Aorta (tissue), 5 donors: ENCODE measurements at places on chromosomes 3 and 15. TPM values are rescaled to one million over a fixed set of nuclear protein-coding genes. Genes with fewer than 3 reads are reported as not detected.

LYZL4 gene
- total RNA-seq, result not detected

MAP3K13 gene
- 28.7 TPM for total RNA-seq

CPA3 gene
- total RNA-seq, result 5.6 TPM

ANKDD1A gene
- total RNA-seq, result 22.3 TPM

SUCNR1 gene
- total RNA-seq, result 1.4 TPM

SEMA3B gene
- total RNA-seq, result 57.4 TPM

CFAP91 gene
- 3.7 TPM for total RNA-seq

DNA sequence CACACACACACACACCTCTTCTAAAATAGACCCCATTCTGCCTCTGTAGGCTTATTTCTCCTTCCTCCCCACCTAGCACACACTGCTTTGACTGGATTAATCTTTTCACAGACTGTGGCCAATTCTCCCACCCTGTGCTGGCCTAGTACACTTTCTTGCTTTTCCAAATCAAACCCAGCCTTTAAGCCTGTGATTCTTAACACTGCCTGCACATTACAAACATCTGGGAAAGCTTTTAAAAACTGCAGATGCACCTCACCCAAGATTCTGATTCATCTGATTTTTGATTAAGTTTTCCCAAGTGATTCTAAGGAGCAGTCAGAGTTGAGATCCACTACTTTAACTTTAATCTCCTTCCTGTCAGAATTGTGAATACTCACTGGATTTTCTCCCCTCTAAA lies 12.8 kb downstream of the CSNK1G1 start:
- DNase-seq, result no peak

DNA sequence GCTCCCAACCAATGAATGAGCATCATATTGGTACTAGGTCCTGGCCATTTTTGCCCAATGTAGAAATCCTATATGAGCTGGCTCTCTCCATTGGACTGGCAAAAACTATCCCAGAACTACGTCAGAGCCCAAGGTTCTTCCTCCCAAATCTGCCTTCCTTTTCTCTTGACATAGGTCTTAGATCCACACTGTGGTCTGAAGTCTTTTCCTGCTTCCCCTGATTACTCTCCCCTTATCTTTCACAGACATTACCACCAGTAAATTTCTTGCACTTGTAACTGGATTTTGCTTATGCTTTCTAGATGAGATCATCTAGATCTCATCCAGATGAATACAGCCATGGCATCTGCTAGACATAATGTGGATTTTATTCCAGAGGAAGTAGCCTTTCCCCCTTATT lies 141.2 kb upstream of the GADL1 start:
- DNase-seq, result no peak

DNA sequence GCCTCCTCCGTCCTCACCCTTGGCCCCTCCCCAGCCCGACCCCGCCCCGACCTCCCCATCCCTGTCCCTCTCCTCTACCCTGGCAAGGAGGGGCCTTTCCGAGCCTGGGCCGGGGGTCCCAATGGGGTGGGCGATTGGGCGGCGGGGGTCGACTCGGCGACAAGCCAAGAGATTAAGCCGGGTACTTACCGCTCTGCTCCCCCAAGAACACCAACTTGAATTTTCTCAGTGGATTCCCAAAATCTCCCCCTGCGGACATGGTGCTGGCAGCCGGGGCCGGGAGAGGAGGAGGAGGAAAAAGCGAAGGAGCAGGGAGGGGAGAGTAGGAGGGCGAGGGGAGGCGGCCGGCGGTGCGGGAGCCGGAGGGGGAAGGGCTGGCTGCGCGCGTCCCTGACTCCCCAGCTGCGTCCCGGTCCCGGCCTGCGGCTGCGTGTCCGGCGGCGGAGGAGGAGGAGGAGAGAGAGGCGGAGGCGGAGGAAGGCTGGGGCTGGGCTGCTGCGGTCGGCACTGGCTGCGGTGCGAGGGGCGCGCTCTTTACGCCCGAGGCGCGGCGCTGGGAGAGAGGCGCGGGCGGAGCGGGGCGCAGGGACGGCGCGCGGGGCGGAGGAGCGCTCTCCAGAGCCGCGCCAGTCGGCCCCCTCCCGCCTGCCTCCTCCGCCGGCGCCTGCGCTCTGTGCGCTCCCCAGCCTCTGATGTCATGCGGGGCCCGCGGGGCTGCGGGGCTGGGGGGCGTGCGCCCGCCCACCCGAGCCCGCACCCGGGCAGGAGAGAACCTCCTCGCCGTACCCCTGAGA lies at the start of gene RAB6B:
Gene RAB6B (minus strand): TSS at position 675 of the 794 bp plus-strand sequence. CDS start 416 bp downstream, at position 259.
- peak; percentile 54 for DNase-seq

DNA sequence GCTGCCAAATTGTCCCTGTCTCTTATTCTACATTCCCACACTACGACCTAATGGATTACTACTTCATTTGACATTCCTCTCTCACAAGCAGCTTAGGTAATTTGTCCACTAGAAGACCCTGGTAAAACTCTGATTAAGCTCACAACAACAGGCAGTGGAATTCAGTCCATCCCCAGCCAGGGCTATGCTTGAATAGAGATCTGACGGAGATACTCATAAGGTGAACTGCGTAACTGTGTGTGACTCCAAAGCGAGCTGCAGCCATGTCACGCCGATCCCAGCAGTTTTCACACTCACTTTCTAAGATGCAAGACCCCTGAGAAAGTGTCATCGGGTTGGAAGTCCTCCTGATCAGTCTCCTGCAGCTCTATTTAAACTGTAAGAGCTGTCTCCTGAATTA lies 25.7 kb upstream of the ROBO2 start:
- DNase-seq, result no peak

DNA sequence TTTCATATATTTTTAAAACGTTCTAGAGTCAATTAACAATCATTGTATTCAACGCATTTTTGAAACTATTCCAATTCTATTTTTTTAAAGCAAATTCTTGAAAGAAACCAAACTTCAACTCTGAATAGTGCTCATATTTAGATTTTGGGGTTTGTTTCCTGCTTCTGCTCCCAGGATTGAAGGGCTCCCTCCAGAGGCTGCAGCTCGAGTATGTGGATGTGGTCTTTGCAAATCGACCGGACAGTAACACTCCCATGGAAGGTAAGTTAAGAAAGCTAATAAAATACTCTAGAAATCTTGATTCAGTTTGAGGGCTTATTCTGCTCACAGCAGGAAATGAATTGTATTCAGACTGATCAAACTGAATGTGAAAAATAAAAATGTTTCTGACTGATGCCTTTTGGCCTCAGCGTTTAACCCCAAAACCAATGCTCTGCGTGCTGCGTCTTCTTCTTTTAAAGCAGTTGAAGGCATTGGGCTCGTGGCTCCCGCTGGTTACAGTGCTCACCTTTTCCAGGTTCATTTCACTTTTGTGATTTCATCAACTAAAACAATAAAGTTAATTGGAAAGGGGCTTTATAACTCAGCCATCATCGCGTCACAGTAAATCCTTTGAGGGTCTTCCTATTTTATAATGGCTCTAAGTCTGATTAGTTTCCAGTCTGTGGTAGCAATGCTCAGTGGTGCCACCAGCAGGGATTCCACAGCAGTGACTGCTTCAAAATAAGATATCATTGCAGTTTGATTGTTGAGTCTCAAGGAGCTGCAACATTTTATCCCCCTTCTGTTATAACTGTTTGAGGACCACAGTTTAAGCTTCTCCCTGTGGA lies 80.1 kb downstream of the SSR3 start:
- no peak for DNase-seq

DNA sequence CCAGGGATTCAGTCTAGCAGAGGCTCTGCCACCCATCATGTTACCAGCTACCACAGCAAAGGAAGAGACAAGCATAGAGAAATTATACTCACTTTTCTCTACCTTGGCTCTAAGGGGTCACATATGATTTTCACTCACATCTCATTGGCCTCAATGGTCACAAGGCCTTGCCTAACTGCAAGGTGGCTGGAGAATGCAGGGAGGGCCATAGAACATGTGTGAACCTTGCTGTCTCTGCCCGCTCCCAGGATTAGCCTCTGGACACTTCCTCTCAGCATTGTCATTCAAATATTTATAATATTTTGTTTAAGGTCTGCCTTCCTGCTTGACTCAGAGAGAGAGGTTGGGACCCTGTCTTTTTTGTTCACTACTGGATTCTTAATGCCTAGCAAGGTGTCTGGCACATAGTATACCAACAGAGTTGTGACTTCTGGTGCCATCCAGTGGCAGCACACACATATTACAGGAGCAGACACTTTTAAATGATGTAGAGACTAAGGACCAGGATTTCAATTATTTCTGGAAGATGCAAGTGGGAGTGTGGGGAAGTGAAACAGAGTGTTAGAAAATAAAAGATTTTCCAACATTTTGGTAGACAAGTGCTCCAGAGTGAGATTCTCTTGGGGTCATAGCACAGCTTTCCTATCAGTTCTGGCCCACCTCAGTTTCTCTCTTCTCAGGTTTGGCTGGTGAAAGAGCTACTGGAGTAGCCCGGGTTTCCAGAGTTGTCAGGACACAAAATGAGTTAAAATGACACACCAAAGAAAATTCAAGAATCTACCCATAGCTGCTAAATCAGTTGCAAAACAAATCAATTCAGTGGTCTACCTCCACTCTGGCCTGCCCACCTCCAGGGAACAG lies 119.0 kb upstream of the RASGRP1 start:
- DNase-seq, result peak; percentile 65

DNA sequence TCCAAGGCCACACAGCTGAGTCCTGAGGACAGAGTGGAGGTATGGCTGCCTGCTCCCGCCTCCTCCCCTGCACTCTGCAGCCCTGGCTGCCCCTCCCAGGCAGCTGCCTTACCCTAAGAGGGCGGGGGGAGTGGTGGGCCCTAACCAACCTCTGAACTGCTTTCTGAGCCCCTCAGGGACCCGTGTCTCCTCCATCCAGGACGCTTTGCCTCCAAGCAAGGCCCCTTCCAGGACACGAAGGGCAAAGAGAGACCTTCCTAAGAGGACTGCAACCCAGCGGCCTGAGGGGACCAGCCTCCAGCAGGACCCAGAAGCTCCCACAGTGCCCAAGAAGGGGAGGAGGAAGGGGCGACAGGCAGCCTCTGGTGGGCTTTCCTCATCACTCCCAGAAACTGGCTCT lies 7.6 kb downstream of the NEIL1 start:
- DNase-seq, result peak; percentile 58

GRCh38 chr3:98003306-98003969 lies 31.2 kb upstream of the RIOX2 start:
- no peak for DNase-seq

DNA sequence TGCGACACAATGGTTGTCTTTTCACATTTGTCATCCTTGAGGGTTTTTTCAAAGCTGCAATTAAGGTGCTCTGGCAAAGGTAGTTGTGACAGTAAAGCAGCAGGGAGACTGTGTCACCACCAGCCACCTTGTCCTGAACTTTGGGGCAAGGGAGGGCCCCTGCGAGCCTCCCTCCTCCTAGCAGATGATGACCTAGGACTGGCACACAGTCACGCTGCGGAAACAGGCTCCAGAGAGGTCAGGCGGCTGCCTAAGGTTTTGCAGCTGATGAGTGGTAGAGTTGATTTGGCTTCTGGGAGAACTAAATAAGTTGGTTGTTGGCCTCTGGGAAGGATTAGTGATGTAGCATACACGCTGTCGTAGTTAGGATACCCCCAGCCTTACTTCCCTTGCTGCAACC lies 62.7 kb downstream of the PDIA5 start:
- peak; percentile 49 for DNase-seq

GRCh38 chr3:72694398-72694797 lies 153.8 kb downstream of the SHQ1 start:
- no peak for DNase-seq
